NCI-H187 (cell line): ENCODE measurements at places on chromosomes 4 and X.

- no peak for DNase-seq
These were observed 28.1 kb upstream of the IL3RA start for GRCh38 chrX:1308476-1308875.

GRCh38 chrX:140764401-140764919 is 54.9 kb downstream of the LINC00632 start:
- no peak for DNase-seq

- no peak for DNase-seq
These were observed 179.9 kb downstream of the KCNIP4 start for GRCh38 chr4:21768349-21769310.

DNA sequence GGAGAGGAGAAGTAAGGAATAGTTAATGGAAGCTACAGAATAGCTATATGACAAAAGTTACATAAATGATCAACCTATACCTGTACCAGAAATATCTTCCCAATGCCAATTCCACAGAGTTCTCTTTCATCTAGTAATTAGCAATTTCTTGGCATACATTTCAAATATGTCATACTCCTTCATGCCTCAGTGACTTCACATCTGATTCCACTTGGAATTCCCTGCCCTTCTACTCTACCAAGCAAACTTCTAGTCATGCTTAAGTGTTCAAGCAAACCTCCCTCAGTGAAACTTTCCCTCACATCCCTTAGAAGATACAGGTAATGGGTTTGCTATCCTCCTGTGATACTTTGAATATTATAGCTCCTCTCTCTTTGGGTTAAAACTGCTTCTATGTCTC is 127.1 kb downstream of the KLHL13 start:
- no peak for DNase-seq

- no peak for DNase-seq
These were observed 1120.2 kb downstream of the ARAP2 start for GRCh38 chr4:35124106-35124505.

DNA sequence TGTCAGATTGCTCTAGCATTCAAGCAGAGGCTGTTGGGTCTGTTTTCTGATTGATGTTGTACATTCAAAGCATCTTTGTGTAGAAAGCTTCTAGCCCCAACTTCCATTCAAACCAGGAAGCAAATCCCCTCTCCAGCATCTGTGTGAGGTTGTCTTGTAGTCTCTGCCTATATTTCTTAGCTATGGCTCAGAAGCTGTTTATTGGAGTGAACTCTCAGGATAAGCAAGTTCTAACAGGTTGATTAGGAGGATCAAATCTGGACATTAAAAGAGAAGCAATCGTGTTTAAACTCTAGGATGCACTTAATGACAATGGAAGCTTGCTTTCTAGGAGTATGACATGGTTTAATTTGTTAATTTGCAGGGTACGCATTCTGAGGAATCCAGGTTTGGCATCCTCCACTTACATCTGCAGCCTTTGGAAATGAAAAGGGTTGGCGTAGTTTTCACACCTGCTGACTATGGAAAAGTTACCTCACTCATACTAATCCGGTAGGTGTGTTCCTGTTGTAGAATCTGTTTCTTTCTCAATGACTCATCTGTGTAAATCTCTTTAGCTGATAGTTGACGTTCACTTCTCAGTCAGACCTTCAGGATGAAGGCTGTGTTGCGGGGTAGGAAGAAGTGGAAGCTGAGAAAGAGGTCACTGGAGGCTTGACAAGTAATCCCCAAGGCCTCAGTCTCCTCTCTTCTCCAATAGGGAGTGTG is 88.0 kb upstream of the TLR2 start:
- no peak for DNase-seq

DNA sequence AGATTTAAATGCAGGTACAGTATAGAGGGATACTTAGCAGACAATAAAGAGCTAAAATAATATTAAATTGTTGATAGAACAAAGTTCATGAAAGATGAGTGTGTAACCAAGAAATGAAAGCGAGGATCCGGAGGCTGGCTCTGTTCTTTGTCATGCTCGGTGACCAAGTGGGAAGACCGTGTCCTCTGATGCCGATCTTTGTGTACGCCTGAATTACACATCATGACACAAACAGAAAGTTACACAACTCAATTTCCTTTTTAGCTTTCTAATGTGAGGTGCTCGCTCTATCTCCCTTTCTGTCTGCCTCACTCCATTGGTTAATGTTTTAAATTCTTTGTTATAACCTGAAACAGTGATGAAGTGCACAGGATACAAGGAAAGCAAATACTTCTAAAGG is 114.8 kb upstream of the NEIL3 start:
- DNase-seq = no peak

- no peak for DNase-seq
These were observed 529 bp downstream of the DHRSX start for GRCh38 chrX:2500091-2500802.

- DNase-seq = no peak
These were observed 89.8 kb downstream of the SMARCA1 start for GRCh38 chrX:129433461-129433860.

GRCh38 chr4:25528391-25528790 is 127.3 kb upstream of the SLC34A2 start:
- DNase-seq = no peak

GRCh38 chr4:4456351-4456750 is 69.4 kb downstream of the NSG1 start:
- DNase-seq = no peak

- no peak for DNase-seq
These were observed 177.3 kb upstream of the FAM9B start for GRCh38 chrX:9211269-9211668.

DNA sequence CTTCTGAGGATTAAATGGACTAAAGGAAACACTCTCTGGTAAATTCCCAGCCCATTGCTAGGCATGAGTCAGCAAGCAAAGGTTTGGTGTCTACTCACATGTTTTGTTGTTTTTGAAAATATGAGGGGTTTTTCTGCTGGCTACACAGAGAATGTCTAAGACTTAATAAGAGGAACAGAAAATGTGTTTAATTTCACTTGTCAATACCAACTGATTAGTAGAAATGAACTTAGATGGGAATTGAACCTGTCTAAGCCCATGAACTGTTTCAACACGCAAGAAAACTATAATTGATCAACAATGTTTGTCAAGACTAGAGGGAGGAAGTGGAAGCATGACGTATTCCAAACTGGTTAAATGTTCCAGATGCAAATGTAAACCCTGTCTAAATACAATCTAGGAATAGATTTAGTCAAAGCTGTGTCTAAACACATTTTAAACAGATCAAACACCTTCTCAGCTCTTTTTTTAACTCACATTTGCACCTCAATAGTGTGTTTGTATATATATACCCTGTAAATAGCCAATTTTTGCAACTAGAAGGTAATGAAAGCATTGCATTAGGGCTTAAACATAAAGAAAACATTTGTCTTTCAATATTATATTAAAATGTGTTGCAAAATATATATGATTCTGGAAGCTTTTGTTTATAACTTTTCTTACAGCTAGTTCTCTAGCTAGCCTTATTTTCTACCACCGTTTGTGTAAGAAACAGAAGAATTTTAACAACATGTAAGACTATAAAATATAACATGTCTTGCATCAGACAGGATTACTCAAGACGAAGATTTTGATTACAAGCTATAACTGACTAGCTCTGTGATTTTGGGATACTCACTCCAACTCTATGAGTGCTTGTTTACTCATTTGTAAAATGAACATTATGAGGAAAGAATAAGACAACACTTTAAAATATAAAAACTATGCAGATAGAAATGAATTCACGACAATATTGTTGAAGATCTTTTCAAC is 607.8 kb downstream of the FSTL5 start:
- no peak for DNase-seq

DNA sequence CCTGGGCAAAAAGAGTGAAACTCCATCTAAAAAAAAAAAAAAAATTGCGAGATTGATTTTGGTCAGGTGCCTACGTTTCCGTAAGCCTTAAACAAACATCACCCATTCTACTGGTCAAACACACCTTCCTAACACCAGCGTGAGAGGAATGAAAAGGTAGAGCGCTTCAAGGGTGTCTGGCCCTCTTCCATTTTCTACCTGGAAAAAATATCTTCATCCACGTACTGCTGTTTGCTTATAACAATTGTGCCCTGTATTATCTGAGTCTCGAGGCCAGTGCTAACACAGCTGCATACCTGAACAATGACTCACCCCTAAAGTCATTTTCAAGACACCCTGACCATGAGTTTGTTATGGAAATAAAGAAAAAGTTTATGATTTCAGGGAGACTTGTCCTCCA is 13.9 kb downstream of the TMSB4X start:
- no peak for DNase-seq

GRCh38 chrX:109619771-109620170 is 5.2 kb downstream of the KCNE5 start:
- no peak for DNase-seq
